ENCODE measurements at places on chromosomes 1 and 21.

GRCh38 chr21:36459098-36459497, 20.8 kb downstream of the CLDN14 start:
- no peak for DNase-seq

DNA sequence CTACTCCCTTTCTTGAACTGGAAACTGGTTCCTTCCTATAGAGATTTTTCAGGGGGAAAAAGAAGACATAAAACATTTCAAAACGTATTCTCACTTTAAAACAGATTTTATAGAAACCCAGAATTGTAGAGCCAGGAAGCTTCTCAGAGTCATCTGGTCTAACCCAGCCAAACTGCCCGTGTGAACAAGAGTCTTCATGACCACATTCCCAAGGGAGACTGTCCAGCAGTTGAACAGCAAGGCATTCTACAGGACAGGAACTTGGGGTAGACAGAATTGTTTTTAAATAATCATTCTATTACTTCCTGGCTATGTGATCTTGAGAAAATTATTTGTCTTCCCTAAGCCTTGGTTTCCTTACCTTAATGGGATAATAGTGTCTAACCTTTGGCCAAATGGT, 163.5 kb upstream of the IVNS1ABP start:
- DNase-seq: no peak

DNA sequence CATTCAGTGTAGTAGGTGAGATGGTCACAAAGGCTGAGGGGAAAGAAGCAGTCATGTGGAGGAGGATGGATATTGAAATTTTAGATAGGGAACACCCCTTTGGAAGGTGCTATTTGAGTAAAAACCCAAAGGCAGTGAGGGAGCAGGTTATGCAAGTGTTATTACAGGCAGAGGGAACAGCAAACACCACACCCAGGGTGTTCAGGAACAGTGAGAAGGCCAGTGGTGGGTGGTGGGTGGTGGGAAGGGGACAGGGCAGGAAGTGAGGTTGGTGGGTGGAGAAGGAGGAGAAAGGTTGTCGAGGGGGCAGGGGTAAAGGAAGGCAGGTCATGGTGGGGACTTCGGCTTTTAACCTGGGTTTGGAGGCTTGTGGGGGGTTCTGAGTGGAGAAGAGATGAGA, 39.2 kb upstream of the SCMH1 start:
- no peak for DNase-seq

DNA sequence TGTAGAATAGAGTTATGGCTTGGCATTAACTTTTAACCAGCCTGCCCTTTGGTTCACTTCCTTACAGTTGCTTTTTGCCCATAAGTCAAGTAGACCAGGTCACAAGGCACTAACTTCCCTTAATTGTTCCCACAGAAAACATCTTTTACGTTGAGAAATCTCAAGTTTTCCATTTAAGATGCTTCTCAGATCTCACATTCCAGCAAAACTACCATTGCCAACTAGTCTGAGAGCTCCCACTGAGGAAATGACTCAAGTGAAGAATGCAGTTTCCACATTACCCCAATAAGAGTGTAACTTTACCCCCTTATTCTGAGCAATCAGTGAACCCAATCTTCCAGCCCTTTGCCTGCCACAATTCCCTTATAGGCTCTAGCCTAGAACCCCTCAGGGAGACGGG, 502.2 kb upstream of the OLFM3 start:
- DNase-seq: no peak

GRCh38 chr1:96522927-96523326, 198.7 kb upstream of the PTBP2 start:
- no peak for DNase-seq

- DNase-seq: no peak
These were observed 8.9 kb upstream of the PCBP3 start for GRCh38 chr21:45634511-45635183.
